ENCODE measurements at places on chromosomes 16 and 17.
A peak's percentile ranks its signal among the peaks of the same experiment; 100 is the strongest.

GRCh38 chr17:34393401-34393800, 30.4 kb upstream of the CCL1 start:
- H3K4me1 ChIP-seq: no peaks in the 10 kb centered on the region
- H3K27ac ChIP-seq: no peak overlapping the region
- H3K4me3 ChIP-seq: no peak overlapping the region
- peaks cover 24% of the 10 kb centered on the region for H3K27me3 ChIP-seq

DNA sequence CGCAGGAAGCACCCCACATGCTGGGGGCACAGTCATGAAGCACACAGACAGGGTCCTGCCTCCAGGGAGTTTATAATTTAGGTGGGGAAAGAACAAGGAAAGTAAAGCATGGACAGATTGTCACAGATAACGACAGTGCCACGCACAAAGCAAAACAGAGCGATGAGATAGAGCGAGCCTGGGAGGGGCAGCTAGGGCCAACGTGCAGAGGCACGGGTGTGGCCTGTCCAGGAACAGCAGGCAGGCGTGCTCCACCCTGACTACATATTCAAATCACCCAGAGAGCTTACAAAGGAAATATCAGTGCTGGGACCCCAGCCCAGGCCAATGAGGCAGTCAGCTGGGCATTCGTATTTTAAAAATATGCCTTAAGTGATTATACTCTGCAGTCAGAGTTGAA, 16.8 kb downstream of the LGALS9 start:
- H3K36me3 ChIP-seq: peaks cover 17% of the 10 kb centered on the region
- no peak for ATAC-seq
- peak overlapping the region; percentile 15 for H3K27ac ChIP-seq
- H3K27me3 ChIP-seq: no peaks in the 10 kb centered on the region

DNA sequence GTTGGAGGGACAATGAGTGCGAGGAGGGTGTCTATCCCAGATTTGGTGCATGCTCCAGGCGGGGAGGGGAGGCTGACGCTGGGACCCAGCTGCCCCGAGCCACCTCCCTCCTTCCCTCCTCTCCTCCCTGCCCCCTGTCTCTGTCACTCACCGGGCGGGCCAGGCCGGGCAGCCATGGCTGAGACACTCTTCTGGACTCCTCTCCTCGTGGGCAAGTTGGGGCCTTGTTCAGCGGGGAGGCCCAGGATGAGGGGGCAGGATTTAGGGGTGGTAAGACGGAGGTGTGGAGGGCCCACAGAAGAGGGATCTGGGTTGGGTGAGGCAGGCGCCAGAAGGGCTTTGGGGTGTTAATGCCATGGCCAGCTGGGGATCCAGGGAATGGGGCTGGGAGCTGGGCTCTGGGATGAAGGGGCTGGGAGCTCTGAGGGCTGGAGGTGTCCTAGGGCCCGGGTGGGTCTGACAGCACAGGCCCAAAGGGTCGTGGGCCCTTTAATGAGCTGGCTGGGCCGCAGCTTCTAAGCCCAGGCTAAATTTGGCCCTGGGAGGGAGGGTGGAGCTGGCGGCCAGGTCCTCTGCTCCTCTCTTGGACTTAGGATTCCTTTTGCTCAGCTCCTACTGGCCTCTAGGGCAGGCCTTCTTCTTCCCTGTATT, at the start of gene SGCA:
TSS of gene SGCA (plus strand) at position 139 of the 651 bp plus-strand sequence. CDS start at position 175, 36 bp downstream.
- no peaks in the 10 kb centered on the region for H3K36me3 ChIP-seq
- no peak for ATAC-seq

- no peaks in the 10 kb centered on the region for H3K27me3 ChIP-seq
- no peak for ATAC-seq
- H3K36me3 ChIP-seq: no peaks in the 10 kb centered on the region
- H3K4me3 ChIP-seq: no peak overlapping the region
- H3K4me1 ChIP-seq: no peaks in the 10 kb centered on the region
- no peak overlapping the region for H3K27ac ChIP-seq
These were observed 721.1 kb upstream of the RBFOX1 start for GRCh38 chr16:6611535-6611934.

- H3K4me3 ChIP-seq: no peak overlapping the region
- H3K36me3 ChIP-seq: no peaks in the 10 kb centered on the region
- H3K4me1 ChIP-seq: peaks cover 3% of the 10 kb centered on the region
- peaks cover 4% of the 10 kb centered on the region for H3K27me3 ChIP-seq
These were observed 68.0 kb upstream of the MAF start for GRCh38 chr16:79668502-79668901.

GRCh38 chr17:75371981-75372380, 33.5 kb downstream of the GRB2 start:
- no peaks in the 10 kb centered on the region for H3K27me3 ChIP-seq
- ATAC-seq: peak; percentile 87
- H3K36me3 ChIP-seq: peaks cover 50% of the 10 kb centered on the region
- H3K4me3 ChIP-seq: peak overlapping the region; percentile 74
- peaks cover 42% of the 10 kb centered on the region for H3K4me1 ChIP-seq

DNA sequence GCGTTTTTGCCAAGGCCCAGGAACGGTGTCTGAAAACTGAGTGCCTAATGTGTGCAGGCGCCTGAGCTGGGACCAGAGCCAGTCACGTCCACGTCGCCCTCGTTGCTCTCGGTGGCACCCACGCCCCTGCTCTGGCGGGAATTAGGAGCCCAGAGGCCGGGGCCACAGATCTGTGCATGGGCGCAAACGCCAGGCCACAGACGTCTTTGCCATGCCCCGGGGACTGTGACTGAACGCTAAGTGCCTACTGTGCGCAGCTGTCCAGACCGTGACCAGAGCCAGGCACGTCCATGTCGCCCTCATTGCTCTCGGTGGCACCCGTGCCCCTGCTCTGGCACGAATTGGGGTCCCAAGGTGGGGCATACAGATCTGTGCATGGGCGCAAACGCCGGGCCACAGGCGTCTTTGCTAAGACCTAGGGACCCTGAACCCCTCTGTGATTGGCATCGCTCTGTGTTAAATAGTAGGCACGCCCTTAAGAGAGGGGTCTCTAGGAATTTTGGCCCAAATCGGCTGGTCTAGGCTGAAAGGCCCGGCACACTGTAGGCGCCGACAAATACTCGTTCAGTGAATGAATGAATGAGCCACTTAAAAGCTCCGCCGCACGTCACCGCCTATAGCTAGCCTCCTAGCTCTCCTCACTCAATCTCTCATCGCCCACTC, 827 bp upstream of the UBALD1 start:
- H3K27me3 ChIP-seq: no peaks in the 10 kb centered on the region
- no peak for ATAC-seq
- H3K4me1 ChIP-seq: peaks cover 4% of the 10 kb centered on the region
- peak overlapping the region; percentile 86 for H3K4me3 ChIP-seq
- H3K36me3 ChIP-seq: no peaks in the 10 kb centered on the region
- peak overlapping the region; percentile 89 for H3K27ac ChIP-seq

DNA sequence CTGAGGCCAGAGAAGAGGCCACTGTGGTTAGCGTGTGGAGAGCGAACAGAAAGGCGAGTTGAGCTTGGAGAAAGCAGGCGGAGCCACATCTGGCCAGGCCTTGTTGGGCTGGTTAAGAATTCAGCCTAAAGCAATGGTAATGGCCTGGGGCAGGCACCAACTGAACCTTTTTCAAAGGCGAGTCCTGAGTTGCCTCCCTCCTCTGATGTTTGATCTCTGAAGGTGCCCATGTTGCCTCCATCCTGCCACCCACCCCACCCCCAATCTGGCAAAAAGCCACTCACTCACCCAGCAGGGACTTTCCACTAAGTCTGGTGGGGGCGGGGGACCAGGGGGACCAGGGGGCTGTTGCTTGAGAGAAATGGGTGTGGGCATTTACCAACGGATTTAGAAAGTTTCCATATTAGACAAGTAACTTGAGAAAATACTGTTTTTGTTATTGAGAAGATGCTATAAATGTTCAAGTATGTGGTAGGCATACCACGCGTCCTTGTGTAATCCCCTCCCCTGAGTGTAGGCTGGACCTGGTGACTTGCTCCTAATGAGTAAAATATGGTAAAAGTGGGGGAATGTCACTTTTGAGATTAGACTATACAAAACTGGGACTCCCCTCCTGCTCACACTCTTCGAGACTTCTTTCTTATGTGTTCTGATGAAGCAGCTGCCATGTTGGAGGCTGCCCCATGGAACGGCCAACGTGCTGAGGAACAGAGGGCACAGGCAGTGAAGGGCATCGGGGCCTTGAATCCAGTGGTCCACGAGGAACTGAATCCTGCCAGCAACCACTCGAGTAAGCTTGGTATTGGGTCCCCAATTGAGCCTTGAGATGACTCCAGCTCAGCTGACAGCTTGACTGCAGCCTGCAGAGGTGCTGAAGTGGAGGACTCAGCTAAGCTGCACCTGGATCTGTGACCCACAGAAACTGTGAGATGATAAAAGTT, 29.9 kb upstream of the TNS4 start:
- H3K4me3 ChIP-seq: peak overlapping the region; percentile 90
- peak; percentile 88 for ATAC-seq
- peaks cover 8% of the 10 kb centered on the region for H3K36me3 ChIP-seq
